ENCODE measurements at places on chromosomes 3 and 15. TPM values are rescaled to one million over a fixed set of nuclear protein-coding genes. Genes with fewer than 3 reads are reported as not detected.

Gene CYP1A2
- total RNA-seq: 0.12 TPM

Gene ATP13A5
- total RNA-seq: 0.16 TPM

DNA sequence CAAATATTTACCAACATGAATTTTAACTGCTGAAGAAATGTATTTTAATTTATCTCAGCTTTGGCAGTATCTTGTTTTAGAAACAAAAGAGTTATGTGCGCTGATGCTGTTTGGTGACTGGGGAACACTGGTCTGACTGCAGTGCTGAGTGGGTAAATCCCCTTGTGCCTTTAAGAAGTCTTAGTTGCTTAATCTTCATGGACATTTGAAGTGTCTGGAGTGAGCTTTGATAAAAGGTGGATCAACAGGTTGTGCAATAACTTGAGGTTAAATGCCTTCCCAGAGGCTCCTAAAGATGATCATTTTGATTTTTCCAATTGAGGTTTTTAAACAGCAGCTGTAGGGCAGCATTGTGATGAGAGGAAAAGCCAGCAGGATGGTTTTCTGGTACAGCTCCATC lies 68.7 kb downstream of the TP63 start:
- no peak for DNase-seq
- H3K27me3 ChIP-seq: no peaks in the 10 kb centered on the region
- no peak overlapping the region for H3K27ac ChIP-seq
- no peaks in the 10 kb centered on the region for H3K4me1 ChIP-seq
- H3K4me3 ChIP-seq: no peak overlapping the region
- no peaks in the 10 kb centered on the region for H3K36me3 ChIP-seq

Gene KLHL25
- 50.1 TPM for total RNA-seq

Measured in testis (tissue), 5 donors.